ENCODE measurements at places on chromosomes 3 and 15.

GRCh38 chr15:58628206-58628947 lies 121.1 kb downstream of the ADAM10 start:
- DNase-seq = no peak

- DNase-seq = no peak
Observed at GRCh38 chr15:73440571-73440970, 2.4 kb upstream of the REC114 start.

- no peak for DNase-seq
Observed at GRCh38 chr3:50530001-50530970, 26.9 kb upstream of the CACNA2D2 start.

DNA sequence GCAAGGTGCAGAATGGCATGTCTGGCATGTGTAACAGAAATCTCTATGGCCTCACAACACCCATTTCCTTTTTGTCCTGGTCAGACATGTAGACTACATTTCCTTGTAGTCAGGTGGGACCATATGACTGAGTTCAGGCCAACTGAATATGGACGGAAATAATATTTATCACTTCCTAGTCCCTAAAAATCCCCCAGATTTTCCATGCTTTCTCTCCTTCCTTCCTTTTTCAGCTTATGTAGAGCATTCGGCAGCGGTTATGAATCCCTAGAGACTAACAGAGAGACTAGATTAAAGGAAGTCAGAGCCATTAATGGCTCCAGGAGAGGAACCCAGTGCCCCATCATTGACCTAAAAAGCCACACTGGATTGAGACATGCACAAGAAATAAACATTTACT lies 35.8 kb downstream of the SLC9A9 start:
- no peak for DNase-seq

GRCh38 chr15:55552926-55553325 lies 35.2 kb downstream of the PYGO1 start:
- DNase-seq = no peak

DNA sequence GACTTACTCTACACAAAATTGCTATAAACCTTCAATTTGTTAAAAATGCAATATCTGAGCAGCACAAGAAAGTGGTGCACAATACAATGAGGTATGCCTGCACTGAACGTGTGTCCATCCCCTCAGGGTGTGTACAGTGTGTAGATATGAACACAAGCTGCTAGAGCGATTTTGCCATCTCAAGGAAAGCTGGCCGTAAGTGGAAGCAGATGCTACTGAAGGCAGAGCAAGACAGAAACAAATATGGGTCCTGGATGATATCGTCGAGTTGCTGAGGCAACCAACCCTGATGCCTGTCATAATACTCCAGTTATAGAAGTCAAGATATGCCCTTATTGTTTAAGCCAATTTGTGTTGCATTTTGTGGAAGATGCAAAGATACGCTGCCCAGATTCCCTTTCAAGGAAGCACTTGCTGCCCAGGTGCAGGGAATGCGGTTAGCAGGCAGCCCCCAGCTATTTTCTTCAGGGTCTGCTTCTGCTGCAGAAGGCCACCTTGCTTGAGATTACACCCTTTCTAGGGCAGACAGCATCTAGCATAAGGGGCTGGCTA lies 25.8 kb upstream of the EHHADH start:
- DNase-seq = no peak

- DNase-seq = no peak
Observed at GRCh38 chr15:69004011-69004410, 10.5 kb upstream of the NOX5 start.

GRCh38 chr3:197356275-197356674 lies 57.9 kb upstream of the DLG1 start:
- DNase-seq = no peak
